Glutamatergic neuron (in vitro differentiated cells): ENCODE measurements at places on chromosomes 13 and 19. TPM values are rescaled to one million over a fixed set of nuclear protein-coding genes. Genes with fewer than 3 reads are reported as not detected.

- DNase-seq = no peak
Measured at GRCh38 chr13:111166882-111167675, 52.0 kb downstream of the ARHGEF7 start.

- no peak for DNase-seq
Measured at GRCh38 chr19:42274065-42274682, 5.1 kb downstream of the CIC start.

DNA sequence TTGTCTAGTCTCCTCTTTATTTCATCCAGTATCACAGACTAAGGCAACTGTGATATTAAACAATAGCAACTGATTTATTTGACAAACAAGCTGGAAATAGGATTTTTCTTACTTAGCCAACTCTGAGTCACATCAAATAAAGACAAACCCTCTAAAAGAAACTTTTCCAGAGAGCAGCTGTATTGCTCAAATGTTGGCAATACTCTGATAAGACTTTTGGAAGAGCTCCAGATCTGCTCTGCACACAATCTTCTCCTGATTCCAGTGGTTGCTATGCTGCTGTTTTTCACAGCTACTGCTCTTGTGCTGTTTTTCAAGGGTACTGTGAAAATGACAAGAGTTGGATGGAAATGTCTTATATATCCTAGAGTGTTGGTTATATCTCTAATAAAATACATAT lies 1479.2 kb downstream of the SLITRK5 start:
- DNase-seq = no peak

GRCh38 chr19:35347930-35348298 lies 212 bp downstream of the FFAR1 start:
- no peak for DNase-seq

DNA sequence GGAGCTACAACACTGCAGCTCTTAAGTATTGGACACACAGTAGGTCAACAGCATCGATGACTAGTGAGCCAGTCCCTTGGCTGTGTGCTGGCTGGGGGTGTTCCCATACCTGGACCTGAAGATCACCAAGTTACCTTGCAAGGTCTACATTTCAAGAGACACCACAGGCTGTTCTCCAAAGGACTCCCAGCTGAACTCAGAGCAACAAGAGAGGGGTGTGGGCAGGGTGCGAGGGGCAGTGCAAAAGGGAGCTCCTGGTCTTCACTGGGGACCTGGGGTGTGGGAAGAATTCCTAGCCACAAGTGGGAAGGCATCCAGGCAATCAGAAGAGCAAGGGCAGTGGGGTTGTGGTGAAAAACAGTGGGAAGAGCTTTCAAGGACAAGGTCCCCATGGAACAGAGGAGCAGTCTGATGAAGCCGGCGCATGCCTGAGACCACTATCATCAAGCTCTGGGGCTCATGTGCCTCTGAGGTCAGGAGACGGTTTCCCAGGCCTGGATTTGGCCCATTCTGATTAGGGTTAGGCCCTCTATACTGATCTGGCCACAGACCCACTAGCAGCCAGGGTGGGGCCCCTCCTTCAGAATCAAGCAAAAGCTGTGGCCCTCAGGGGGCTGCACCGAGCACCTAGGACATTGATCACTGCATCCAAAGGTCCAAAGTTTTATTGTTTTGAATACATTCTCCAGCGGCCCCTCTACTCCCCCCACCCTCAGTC lies 4.7 kb upstream of the GSK3A start:
- DNase-seq = no peak

DNA sequence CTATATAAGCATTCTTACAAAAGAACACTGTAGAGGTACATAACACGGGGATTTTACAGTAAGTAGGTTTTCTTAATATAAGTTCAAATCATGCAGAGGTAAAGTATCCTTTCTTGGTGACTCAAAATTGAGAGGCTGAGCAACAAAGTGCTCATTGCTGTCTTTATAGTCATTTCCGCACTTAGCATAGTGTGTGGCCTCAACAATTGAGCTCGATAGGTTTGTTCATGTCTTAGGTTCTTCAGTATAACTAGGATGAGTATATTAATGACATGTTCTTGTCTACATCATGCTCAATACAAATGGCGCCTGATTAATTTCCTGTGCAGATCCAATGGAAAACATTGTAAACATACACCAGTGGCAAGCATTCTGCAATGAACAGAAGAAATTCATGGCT lies 1.4 kb downstream of the WDFY2 start:
- no peak for DNase-seq

GRCh38 chr19:5664515-5664914 lies 15.8 kb downstream of the MICOS13 start:
- no peak for DNase-seq

- DNase-seq = no peak
Measured at GRCh38 chr13:99722931-99723330, 221.7 kb downstream of the TM9SF2 start.

- DNase-seq = no peak
Measured at GRCh38 chr19:31597616-31598015, 248.4 kb upstream of the TSHZ3 start.

DNA sequence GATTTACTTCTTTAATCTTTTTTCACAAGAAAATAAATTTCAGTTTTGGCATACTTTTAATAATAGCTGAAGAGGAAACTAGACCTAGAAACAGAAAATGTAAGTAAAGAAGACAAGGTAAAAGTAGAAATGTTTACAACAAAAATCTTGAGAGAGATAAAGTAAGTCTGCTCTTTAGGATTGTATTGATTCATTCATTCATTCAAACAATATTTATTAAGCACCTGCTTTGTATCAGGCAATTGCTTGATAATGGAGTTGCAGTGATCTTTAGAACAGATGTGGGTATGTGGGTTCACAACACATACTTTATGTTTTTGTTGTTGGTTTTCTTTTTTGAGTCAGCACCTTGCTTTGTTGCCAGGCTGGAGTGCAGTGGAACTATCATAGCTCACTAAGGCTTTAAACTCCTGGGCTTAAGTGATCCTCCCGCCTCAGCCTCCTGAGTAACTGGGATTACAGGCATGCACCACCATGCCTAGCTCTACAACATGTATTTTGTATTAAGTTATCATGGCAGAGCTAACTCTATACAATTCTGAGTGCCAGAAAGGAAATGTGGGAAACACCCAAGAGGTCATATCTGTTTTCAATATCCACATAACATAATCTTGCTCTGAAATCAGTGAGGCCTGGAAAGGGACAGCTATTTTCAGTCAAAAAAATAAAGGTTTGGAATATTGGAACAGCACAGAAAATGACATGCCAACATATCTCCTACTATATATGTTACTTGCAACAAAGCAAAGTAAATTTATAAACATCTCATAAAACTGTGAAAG lies 8.8 kb upstream of the SPART start:
- DNase-seq = no peak

DNA sequence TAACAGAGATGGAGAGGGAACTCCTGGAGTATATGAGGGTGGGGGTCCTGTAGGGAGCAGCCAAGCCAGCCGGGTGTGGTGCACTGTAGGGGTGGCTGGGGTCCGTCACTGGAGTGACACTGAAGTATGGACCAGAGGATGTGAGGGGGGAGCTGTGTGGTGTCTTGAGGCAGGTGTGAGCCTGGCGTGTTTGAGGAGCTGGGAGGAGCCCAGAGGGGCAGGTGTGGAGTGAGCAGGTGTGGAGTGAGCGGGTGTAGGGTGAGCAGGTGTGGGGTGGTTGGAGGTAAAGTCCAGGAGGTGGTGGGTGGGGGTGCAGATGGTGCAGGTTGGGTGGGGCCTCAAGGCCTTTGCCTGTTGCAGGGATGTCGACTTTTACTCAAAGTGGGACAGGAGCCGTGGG lies 5.9 kb downstream of the B3GNT8 start:
- DNase-seq = no peak

DNA sequence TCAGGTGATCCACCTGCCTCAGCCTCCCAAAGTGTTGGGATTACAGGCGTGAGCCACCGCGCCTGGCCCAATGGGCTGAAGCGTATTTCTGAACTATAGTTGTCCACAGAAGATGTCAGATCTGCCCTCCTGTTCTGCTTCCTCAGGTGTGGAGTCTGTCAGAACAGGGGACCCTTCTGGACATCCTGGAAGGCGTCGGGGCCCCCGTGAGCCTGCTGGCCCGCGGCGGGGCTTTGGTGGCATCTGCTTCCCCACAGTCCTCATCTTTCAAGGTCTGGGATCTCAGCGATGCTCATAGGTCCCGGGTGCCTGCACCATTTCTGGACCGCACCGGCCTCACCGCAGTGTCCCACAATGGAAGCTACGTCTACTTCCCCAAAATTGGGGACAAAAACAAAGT lies 29.5 kb upstream of the SIN3B start:
- no peak for DNase-seq

GRCh38 chr19:40304306-40304705 lies 19.2 kb upstream of the AKT2 start:
- DNase-seq = no peak

GRCh38 chr13:74465271-74465670 lies 331.1 kb upstream of the KLF12 start:
- peak; percentile 22 for DNase-seq

DNA sequence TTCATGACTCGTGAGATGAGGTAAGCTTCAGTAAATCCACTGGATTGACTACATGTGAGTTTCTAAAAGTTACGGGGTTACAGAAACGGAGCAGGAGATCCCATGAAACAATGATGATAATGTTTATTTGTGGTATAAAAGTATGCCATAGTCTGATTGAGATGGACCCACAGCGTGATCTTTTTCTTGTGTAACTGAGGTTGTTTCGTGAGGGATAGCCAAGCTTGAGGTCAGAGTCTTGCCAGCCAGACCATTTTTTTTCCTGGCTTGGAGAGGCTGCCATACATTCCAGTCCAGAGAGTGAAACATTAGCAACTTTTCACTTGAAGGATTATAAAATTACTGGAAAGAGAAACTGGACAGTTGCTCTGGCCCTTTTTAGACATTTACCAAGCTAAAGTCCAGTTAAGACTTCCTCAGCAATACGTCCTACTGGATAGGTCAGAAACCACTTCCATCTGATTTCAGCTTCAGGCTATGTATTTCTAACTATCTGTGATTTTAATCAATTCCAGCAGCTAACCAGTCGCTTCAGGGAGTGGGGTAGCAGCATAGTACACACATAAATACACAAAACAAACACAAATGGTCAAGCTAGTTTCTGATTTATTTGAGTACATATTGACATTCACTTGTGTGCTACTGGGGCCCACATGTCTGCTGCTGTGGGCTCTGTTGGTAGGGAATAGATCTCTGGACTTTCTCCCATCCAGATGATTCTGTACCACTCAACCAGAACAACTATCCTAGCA lies 194.6 kb downstream of the POSTN start:
- DNase-seq = no peak

GRCh38 chr13:22447132-22447886 lies 733.5 kb upstream of the SGCG start:
- no peak for DNase-seq

DNA sequence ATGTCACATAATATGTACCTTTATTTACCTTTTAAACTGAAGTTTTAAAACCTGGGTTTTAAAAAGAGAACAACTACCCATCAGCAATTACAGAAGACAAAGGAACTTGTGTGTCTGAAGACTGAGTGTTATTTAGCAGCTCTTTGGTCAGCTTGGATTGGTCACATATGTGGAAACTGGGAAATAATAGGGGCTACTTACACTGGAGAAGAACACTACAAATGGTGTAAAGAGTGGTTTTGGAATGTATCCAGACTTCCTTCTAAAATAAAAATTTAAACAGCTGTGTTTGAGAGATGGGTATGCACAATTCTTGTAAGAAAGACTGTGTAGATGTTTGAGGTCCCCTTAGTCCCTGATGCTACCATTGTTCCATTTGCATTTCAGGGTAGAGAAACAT lies 13.3 kb downstream of the TNFRSF19 start:
- DNase-seq = no peak

DNA sequence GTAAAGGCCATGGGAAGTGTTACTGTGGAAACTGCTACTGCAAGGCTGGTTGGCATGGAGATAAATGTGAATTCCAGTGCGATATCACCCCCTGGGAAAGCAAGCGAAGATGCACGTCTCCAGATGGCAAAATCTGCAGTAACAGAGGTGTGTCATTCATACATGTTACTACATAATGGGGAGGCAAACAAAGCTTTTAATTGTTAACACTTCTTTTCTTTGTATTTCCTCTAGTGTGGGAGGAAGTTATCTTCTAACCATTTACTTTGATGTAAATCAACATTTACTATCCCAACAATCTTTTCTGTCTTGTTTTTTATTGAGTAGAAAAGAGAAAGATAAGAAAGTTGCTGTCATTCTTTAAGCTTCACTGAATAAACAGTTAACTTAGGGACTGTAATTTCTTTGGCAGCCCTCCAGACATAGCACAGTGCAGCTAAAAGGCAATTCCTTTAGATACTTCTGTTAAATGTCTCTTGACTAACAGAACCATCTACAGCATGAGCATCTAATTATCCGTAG lies 126.9 kb downstream of the ITGBL1 start:
- DNase-seq = peak; percentile 17

DNA sequence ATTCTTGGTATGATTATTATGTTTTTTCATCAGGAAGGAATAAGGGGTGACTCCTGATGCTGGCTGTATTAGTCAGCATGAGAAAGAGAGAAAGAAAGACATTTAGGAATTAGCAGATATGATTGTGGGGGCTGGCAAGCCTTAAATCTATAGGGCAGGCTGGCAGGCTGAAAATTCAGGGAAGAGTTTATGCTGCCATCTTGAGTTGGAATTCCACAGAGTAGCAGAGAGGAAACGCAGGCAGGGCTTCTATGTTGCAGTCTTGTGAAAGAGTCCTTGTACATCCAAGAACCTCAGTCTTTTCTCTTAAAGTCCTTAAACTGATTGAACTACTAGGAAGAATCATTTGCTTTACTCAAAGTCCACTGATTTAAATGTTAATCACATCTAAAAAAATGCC lies 262.7 kb upstream of the SLC10A2 start:
- no peak for DNase-seq

- DNase-seq = no peak
Measured at GRCh38 chr13:55728247-55728646, 1412.5 kb upstream of the PRR20A start.

- no peak for DNase-seq
Measured at GRCh38 chr13:34401696-34402095, 540.4 kb upstream of the NBEA start.

DNA sequence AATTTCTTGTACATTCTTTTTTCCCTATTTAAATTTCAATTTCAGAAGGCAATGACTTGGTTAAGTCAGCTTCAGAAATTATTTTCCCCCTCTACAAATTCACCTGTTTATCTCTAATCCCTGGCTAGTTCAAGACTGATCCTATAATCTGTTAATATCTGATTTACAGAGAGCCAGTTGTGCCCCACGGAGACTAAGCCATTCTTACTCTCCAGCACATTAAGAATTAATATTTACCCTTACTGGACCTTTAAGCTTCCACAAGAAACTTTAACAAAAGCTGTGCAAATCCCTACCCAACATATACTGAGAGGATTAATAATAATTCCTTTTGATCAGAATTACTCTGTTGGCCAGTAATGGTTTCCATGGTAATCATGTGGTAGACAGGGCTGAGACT lies 786.2 kb downstream of the PCDH9 start:
- no peak for DNase-seq

- DNase-seq = no peak
Measured at GRCh38 chr13:47853236-47853635, 147.8 kb downstream of the SUCLA2 start.

- no peak for DNase-seq
Measured at GRCh38 chr19:49110567-49110966, 3.6 kb upstream of the LIN7B start.

GRCh38 chr19:29673451-29674371 lies 8.4 kb downstream of the PLEKHF1 start:
- no peak for DNase-seq

- DNase-seq = peak; percentile 98
Measured at GRCh38 chr19:34501339-34502320, 20.1 kb downstream of the WTIP start.

CYP4F12 gene
- not detected for total RNA-seq

KCTD12 gene
- 11.3 TPM for total RNA-seq

PLIN4 gene
- 0.27 TPM for total RNA-seq

OR7G2 gene
- not detected for total RNA-seq

KMT5C gene
- 105 TPM for total RNA-seq

ZNF729 gene
- not detected for total RNA-seq

FAM174C gene
- total RNA-seq = 17.3 TPM

CCDC70 gene
- not detected for total RNA-seq
